Endothelial cell of umbilical vein (primary cell): ENCODE measurements at places on chromosomes 1 and 21.

DNA sequence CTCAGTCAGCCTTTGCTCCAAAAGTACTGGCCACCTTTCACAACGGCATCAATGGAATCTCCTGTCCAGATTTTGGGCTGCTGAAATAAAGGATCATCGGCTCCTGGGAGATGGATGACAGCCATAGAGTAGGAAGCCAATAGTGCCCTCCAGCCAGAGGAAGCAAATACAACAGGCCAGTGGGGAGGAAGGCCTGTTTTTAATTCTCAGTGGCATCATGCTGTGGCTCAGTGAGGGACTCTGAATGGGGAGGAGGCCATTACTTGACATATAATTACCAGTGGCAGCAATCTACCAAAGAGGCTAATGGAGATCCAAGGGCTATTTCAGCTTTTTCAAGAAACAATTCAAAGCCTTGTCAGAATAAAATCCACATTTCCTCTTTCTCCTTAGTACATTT is 26.7 kb downstream of the COLGALT2 start:
- DNase-seq: no peak

DNA sequence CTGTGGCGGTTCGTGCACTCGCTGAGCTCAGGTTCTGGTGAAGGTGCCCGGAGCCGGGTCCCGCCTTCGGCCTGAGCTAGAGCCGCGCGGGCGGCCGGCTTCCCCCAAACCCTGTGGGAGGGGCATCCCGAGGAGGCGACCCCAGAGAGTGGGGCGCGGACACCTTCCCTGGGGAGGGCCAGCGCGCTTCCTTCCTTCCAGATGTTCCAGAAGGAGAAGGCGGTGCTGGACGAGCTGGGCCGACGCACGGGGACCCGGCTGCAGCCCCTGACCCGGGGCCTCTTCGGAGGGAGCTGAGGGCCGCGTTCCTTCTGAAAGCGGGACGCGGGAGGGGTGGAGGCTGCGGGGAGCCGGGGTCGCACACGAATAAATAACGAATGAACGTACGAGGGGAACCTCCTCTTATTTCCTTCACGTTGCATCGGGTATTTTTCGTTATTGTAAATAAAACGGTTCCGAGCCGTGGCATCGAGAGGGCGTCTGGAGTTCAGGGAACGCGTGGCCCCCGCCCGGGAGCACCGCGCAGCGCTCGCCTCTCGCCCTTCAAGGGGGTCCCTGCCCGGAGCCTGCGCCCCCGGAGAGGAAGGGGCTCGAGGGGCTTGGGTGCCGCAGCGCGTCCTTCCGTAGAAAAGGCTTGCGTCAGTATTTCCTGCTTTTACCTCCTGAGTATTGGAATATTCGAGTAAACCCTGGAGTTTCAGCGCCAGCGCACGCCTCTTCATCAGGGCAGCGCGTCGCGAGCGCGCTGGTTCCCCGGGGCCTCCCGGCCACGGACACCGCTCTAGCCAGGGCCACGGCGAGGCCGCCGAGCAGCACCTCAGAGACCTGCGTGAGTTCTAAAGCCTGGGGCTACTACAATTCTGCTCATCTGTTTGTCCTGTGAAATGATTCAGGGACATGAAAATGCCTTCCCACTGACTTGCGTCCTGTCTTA is 11.5 kb downstream of the YBEY start:
- peak; percentile 36 for DNase-seq

GRCh38 chr1:241460098-241460873 is 59.3 kb downstream of the FH start:
- no peak for DNase-seq

DNA sequence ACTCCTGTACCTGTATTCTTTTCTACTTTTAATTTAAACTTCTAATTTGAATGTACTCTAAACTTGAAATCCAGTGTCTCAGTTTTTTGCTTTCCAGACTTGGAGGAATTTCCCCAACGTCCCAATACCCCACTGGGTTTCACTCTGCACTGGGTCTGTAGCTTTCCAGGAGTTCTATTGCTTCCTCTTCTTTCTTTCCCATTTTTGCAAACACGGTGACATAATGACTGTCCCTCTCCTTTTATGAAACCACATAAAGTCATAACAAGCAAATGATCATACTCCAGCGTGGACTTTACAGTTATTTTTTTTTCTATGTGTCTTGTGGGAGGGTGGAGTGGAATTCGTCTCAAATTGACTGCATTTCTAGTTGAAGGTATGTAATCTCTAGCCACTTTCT is 97.1 kb downstream of the FASLG start:
- DNase-seq: no peak

GRCh38 chr1:248842781-248843331 is 4.8 kb downstream of the ZNF672 start:
- no peak for DNase-seq

GRCh38 chr21:44063151-44063912 is 43.9 kb upstream of the PWP2 start:
- DNase-seq: no peak

DNA sequence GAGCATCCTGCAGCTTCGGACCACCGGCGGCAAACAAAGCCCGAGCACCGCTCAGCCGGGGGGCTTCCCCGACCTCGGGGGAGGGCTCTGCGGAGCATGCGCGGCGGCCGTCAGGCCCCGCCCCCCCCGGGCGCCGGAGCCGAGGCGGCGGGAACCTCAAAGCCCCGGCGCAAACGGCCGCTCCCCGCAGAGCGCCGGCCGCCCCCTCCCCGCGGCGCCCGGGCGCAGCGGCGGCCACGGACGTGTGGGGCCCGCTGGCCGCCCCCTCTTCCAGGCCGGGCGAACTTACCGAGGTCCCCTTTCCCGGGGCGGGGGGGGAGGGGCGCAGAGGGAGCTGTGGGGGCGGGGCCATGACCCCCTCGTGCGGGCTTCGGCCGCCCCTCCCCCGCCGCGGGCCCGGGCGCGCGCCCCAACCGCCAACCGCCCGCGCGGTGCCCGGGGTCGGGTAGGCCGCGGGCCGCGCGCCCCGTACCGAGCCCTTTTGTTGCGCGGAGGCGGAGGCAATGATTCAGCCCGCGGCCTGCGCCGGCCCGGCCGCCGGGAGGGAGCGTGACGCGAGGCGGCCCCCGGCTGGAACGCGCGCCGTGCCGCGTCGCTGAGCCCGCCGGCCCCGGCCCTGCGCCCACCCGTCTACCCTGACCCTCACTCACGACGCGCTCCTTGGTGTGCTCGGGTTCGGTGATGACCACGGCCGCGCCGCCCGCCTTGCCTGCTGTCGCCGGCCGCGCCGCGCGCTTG is 1.7 kb downstream of the RCC2 start:
- no peak for DNase-seq

DNA sequence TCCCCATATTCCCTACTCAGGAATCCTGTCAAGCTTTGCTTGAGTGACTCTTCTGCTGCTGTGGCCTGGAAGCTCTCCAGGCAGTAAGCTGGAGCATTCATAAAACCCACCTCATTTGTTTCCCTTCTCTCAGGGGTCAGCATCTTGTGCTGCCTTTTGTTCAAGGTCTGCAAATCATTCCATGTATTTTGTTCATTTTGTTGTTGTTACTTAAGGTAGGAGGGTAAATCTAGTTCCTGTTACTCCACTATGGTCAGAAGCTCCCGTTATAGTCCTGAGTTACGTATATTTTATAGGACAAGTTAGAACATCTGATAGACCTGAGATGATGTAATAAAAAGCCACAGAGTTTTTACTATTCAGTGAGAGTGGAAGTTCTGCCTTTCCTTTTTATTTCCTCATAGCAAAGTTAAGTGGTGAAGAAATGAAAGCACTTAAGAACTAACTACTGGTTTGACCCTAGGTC is 9.9 kb downstream of the SYNJ1 start:
- no peak for DNase-seq

GRCh38 chr21:31221043-31221442 is 123.0 kb downstream of the TIAM1 start:
- no peak for DNase-seq

- no peak for DNase-seq
These were observed 76.3 kb downstream of the TOMM20 start for GRCh38 chr1:235052067-235053008.

- no peak for DNase-seq
These were observed 47.2 kb upstream of the PAX7 start for GRCh38 chr1:18583326-18583941.
